ENCODE measurements at places on chromosomes 13 and 19. TPM values are rescaled to one million over a fixed set of nuclear protein-coding genes. Genes with fewer than 3 reads are reported as not detected.

- no peak for DNase-seq
Measured at GRCh38 chr19:55400281-55401087, 7.1 kb downstream of the UBE2S start.

- DNase-seq, result no peak
Measured at GRCh38 chr13:40170091-40170490, 496.4 kb downstream of the FOXO1 start.

DNA sequence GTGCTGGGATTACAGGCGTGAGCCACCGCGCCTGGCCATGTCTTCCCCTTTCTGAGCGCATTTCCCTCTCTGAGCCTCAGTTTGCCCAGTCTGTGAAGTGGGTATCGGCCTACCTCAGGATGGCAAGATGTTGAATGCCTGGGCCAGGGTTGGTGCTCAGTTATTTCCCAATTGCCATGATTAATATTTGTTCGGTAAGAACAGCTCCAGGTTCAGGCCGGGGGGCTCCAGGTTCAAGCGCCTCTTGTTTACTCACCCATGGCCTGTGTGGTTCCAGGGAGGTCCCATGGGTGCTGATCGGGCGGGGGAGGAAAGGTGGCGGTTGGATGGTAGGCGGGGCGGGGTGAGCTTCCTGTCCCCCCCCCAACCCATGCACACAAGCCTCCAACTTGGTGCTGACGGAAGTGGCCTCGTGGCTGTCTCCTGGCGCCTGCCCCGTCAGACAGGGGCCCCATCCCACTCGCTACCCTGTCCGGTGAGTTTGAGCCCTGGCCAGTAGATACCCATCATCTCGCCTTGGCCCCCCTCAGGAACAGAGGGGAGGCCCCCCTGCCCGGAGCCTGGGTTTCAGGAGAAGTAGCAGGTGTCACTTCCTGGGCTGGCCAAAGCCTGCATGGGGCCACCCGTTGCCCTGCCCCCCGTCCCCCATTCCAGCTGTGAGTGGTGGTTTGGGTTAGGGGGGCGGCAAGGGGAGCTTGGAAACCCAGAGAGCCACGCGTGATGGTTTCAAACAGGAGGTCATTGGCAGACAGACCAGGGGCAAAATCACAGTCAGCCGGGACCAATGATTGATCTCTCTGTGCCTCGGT, at the start of gene FCHO1:
Gene FCHO1, plus strand, starts transcription at position 375 of the 809 bp plus-strand sequence. CDS start 3,688 bp downstream, outside the sequence.
- no peak for DNase-seq

DNA sequence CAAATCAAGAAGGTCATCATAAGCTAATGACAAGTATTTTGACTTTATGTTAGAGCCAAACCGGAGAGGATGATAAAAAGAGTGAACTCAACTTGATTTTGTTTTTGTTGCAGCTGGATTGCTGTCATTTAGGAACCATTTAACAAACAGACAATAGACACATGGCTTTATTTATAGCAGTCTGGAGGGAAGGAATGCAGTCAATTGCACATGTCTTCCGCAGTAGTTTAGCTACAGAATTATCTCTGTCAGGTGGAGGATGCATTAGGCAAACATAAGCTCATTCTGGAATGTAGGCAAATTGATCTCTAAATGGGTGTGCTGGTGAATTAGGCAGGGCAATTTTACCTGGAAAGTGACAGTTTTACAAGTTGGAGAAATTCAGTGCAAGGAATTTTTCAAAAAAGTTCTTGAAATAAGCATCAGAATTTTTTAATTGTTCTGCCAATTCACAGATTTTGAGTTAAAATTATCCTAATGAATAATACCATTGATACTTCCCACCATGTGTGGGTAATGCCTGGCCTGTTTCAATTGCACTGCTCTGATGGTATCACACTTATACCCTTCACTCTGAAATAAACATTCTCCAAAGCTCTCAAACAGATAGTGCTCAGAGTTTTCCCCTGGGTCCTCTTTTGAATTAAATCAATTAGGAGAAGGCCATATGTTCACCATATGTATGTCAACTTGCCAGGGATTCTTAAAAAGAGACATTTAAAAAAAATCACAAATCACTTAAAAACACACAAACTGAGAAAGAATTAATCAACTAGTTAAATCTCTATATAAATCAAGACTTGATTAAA, 318.3 kb downstream of the NDFIP2 start:
- DNase-seq, result no peak

The SELENOV gene
- not detected for total RNA-seq

The ONECUT3 gene
- total RNA-seq, result not detected

- DNase-seq, result no peak
Measured at GRCh38 chr13:109867766-109868165, 81.4 kb upstream of the IRS2 start.

- DNase-seq, result no peak
Measured at GRCh38 chr13:109362616-109363015, 423.8 kb downstream of the IRS2 start.

- no peak for DNase-seq
Measured at GRCh38 chr13:34044041-34044440, 226.1 kb downstream of the RFC3 start.

The BTBD2 gene
- total RNA-seq, result 34.5 TPM
